RKO (cell line): ENCODE measurements at places on chromosomes 7 and 10.
A peak's percentile ranks its signal among the peaks of the same experiment; 100 is the strongest.

DNA sequence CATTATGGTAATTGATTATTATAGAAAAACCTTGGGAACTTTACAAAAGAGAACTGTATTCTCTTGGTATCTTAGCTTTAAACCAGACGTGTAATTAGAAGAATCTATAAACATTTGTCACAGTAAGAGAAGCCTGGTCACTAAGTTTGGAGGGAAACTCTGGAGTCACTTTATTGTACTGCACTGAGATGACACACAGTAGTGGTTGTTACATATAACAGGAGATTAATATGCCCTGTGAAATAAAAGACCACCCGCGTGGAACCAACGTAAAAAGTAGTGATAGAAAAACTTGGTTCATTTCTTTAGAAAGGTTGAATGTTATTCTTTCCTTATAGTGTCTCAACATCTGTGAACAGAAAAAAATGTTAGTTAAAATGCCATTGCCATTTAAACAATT, 416.1 kb downstream of the MDFIC start:
- DNase-seq: no peak

- DNase-seq: no peak
These were observed 45.8 kb upstream of the PLXNA4 start for GRCh38 chr7:132622081-132622480.

- no peak for DNase-seq
These were observed 21.3 kb downstream of the CLCN1 start for GRCh38 chr7:143337216-143337615.

- no peak for DNase-seq
These were observed 12.9 kb downstream of the CFAP46 start for GRCh38 chr10:132929480-132929879.

- DNase-seq: no peak
These were observed 26.5 kb downstream of the VWA2 start for GRCh38 chr10:114265392-114266053.

GRCh38 chr10:124436191-124436638, 13.6 kb downstream of the NKX1-2 start:
- no peak for DNase-seq

DNA sequence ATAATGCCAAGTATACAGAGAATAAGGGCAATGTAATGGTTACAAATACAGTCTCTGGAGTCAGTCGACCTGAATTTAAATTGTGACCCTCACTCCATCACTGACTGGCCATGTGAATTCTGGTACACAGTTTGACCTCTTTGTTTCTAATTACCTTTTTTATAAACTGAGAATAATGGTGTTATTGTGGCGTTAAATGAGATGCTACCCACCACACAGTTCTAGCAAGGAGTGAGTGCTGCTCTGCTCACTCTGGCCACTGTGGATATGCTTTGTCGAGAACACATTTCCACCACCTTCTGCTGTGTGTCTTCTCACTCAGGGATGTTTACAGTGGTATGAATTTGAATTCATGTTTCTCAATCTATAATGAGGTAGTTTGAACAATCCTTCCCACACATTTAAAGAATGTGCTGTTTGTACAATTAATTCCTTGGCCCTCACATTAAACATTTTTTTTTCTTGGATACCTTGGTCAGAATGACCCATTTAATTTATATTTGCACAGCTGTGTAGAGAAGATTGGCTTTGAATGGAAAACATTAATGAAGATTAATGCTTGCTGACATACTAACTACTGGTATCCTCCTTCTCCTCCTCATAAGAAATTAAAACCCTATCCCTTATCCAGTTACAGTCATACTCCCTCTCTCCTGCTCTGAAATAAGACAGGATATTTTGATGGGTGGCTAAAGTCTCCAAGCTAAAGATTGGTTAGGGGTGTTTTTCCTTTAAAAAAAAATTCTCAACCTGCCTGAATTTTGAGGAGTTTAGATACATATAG, 42.4 kb downstream of the PLCE1 start:
- DNase-seq: no peak

DNA sequence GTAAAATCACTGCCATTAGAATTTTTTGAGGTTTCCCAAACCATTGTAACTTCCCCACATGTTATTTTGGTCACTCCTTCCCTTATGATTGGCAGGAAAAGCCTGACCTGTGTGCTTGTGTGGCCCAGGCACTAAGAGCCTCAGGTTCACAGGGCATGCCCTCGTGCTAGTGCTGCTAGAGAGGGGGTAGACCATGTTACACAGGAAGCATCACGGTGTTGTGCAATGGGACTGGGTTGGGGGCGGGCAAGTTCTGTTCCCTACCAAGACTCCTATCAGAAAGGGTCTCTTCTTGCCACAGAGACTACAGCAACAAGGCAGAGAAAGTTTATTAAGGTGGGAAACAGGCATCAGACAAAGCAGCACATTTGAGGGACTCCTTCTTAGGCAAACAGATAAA, 32.2 kb downstream of the LSM5 start:
- DNase-seq: no peak

DNA sequence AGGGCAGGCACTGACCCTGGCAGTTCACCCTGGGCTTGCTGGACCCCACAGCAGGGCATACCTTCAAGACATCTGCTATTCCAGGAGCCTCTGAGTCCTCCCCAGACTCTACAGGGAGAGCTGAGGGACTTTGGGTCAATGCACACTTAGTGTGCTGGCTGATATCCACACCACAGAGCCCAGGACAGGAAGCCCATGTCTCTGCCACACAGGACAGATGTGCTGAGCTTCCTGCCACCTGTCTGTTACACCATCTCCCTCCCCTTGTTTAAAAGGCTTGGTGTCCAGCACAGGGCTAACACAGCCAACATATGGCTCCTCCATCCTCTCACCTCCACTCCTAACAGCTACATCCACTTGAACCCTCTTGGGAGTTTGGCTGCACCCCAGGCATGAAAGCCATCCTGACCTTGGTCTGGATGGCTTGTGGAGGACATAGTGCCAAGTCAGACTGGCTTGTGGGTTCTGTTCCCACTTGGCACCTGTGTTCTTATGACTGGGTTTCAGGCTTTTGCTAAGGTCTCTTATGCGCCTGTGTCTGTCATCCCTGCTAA, 529.8 kb downstream of the GALNT17 start:
- no peak for DNase-seq

DNA sequence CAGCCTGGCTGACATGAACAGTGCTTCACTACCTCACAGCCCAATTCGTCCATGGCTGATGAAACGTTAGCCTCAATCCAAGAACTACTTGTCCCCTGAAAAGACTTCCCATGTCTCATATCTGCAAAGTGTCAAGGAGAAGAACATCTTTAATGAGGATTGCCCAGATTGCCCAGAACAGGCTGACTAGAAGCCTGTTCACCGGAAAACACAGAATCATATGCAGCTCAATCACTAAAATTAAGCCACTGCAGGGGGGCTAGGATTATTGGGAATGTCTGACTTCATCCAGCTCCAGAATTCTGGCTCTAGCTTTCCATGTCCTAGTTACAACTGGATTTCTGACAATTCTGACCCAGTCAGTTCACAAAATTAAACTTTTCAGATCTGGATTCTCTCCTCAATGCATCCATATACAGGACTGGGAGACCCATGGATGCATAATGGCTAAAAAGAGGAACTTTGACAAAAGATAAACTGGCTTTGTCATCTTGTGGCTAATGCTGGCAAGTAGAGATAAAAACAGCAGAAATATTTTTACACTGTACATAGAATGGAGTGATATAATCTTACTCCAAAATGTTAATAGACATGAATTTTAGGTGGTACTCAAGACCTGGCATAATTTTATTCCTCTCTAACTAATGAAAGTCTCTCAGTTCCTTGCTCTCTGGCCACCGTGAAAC, 467.0 kb upstream of the POT1 start:
- DNase-seq: no peak

GRCh38 chr10:98533241-98533640, 86.5 kb upstream of the HPS1 start:
- DNase-seq: no peak

- no peak for DNase-seq
These were observed 29.8 kb downstream of the ADAP1 start for GRCh38 chr7:924541-925231.

- DNase-seq: no peak
These were observed 127.9 kb downstream of the CPED1 start for GRCh38 chr7:121116396-121116795.

DNA sequence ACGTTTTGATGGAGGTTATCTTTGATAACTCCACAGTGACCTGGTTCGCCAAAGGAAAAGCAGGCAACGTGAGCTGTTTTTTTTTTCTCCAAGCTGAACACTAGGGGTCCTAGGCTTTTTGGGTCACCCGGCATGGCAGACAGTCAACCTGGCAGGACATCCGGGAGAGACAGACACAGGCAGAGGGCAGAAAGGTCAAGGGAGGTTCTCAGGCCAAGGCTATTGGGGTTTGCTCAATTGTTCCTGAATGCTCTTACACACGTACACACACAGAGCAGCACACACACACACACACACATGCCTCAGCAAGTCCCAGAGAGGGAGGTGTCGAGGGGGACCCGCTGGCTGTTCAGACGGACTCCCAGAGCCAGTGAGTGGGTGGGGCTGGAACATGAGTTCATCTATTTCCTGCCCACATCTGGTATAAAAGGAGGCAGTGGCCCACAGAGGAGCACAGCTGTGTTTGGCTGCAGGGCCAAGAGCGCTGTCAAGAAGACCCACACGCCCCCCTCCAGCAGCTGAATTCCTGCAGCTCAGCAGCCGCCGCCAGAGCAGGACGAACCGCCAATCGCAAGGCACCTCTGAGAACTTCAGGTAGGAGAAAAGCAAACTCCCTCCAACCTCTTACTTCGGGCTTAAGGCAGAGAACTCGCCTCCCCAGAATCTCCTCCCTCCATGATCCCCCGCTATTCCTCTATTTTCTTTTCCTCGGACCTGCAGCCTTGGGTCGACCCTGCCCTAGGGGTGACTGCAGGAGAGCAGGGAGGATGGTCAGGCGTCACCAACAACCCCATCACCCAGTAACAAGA, at the start of gene SERPINE1:
TSS of gene SERPINE1 (plus strand) at position 454 of the 809 bp plus-strand sequence. CDS start 1,290 bp downstream, outside the sequence.
- DNase-seq: peak; percentile 100

DNA sequence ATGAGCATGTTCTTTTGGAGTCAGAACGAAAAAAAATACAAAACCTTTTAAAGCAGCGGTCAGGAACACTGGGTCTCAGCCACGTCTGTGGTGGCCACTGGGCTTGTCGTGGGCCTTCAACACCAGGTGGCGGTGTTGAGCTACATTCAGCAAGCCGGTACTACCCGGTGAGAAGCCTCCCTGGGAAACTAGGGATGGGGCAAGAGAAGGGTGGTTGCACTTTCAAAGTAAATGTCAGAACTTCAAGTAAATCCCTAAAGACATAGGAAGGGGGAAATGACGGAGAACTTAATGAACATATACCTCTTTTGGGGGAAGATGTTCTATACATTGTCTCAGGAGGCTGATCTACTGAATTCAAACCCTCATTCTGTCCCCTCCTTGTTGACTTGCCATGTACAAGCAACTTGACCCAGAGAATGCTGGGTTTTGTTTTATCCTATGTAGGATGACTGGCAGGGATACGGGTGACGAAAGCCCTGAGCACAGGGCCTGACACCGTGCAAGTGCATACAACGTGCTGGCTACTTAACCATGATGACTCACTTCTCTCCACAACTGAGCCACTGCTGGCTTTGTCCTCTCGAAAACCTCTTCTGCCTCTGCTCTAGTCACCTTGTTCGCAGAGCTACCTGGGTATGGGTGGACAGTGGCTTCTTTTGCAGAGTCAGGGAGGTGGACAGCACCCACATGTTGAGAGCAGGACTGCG, 49.0 kb upstream of the BAMBI start:
- peak; percentile 82 for DNase-seq

GRCh38 chr7:37901236-37901827, 15.3 kb downstream of the SFRP4 start:
- peak; percentile 43 for DNase-seq

DNA sequence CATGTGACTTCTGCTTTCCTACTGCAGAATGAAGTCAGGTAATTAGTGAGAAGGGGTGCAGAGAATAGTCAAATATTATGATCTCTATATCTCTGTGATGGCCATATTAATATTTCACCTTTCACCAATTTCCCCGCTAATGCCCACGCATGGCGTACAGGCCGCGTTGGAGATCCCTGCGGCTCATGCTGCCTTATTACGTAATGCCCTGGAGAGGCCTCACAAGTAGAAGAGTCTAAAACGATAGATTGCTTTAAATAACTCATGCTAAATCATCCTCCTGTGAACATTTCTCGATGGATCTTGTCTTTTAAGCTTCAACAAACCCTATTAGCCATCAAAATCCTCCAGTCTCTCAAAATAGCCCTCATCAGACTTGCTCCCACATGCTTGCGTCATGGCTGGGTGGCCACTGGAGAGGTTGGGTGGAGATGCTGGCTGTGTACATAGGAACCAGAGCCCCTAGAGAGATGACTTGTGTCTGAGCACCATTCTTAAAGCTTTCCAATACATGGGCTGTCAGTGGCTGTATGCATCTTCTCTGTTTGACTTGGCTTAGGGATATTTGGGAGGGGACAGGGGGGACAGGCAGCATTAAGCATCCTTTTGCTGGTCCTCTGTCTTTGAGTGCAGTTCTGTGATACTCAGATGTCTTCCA, 79.5 kb upstream of the INSYN2A start:
- DNase-seq: no peak

DNA sequence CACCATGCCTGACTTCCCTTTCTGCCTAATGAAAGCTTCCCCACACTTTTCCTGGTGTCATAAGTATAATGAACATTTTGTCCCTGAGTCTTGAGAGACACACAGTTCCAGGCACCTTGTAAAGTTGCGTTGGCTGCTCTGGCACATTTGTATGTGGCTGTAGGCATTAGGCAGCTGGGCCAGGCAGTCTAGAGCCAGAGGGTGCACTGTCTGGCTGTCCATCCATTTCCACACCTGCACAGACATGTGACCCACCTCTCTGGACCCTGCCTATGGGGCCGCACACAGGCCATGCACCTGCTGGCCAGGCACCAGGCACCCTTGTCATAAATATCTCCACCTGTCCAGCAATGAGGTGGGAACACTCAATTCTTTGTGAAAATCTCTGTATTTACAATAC, 54.7 kb upstream of the ANTXRL start:
- no peak for DNase-seq

GRCh38 chr10:121536310-121536913, 61.8 kb downstream of the FGFR2 start:
- DNase-seq: no peak

DNA sequence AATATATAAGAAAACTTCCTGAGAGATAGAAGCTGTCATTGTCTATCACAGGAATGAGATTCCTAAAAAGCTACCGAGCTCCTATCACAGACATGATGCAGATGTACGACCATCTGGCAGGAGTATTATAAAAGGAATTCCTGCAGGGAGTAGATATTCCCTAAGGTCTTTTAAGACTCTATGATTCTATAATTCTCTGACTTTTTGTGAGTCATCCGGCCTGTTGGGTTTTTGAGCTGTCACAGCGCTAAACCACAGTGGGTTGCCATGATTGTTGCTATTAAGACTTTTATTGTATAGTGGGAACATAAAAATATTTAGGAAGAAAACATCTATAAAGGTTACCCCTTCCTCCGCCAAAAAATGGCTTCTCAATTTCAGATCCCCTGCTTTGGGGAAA, 223.4 kb downstream of the BMPER start:
- no peak for DNase-seq

DNA sequence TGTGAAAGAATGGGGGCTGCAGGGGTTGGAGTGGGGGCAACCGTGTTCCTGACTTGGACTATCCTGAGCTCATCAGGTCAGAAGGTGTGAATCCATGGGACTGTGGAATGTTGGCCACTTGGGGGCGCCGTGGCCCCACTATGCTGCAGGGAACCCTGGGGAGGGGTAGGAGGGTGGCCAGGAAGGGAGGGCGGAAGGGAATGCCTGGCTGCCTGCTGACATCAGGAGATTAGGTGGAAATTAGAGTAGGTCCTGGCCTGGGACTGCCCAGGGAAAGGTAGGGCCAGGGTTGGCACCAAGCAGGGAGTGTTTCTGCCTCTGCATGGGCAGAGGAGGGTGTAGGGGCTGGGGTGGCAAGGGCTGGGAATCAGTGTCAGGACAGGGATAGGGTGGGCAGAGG, 65.8 kb upstream of the PRSS58 start:
- peak; percentile 46 for DNase-seq
